Adipocyte (in vitro differentiated cells): ENCODE measurements at places on chromosomes 1 and 21.

- peak; percentile 31 for DNase-seq
Observed at GRCh38 chr1:218164930-218165700, 120.0 kb upstream of the RRP15 start.

DNA sequence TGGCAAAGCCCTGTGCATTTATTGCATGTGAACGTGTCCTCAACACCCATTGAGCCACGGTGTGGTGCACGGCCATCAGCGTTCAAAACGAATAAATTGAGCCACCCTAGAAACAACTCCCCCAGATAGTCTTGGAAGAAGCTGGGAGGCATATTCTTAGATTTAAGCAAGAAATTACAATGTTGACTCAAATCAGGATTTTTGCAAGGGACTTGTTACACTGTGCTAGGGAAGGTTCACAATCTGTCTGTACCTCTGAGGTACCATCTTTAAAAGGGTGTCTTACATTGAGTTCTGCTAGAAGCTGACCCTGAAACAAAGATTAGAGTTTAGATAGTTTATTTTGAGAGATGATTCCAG is 16.2 kb downstream of the CD247 start:
- DNase-seq: no peak

GRCh38 chr1:82346141-82346540 is 545.4 kb downstream of the ADGRL2 start:
- DNase-seq: no peak

DNA sequence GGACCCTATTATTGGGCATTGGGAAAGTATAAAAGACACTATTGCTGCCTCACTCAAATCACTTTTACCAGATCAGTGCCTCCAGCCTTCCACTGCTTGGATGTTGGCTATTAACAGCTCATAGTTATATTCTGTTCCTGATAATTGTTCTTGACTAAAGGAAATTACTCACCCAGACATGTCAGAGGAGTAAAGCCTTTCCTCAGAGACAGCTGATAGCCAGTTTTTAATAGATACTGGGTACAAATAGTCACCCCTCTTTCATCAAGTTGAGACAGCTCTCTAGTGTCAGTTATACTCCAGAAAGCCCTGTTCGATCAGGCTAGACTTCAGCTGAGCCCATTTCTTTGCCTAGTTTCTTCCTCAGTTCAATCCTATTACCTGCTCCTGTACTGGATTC is 876.1 kb upstream of the B3GALT2 start:
- DNase-seq: no peak

- DNase-seq: no peak
Observed at GRCh38 chr1:69648486-69648885, 80.8 kb downstream of the LRRC7 start.

DNA sequence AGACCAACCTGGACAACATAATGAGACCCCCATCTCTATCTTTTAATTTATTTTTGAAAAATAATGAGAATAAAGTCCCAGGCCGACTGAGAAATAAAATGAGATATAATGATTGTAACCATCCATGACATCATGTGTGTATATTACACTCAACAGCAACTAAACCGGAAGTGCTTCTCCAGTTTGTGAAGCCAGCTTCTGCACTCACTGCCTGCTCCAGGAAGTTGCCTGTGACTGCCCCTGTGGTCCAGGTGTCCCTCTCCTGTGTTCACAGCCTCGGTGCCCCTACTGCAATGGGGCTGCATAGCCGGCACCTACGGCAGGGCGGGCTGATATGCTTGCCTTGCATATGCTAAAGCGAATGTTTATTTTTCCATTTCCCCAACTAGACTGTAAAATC is 68.3 kb downstream of the SSBP3 start:
- DNase-seq: no peak

GRCh38 chr1:47725000-47725473 is 272.1 kb downstream of the TRABD2B start:
- DNase-seq: peak; percentile 27

GRCh38 chr1:227758366-227758765 is 23.1 kb downstream of the SNAP47 start:
- DNase-seq: no peak
